LoVo (cell line): ENCODE measurements at places on chromosomes 7 and 10.

DNA sequence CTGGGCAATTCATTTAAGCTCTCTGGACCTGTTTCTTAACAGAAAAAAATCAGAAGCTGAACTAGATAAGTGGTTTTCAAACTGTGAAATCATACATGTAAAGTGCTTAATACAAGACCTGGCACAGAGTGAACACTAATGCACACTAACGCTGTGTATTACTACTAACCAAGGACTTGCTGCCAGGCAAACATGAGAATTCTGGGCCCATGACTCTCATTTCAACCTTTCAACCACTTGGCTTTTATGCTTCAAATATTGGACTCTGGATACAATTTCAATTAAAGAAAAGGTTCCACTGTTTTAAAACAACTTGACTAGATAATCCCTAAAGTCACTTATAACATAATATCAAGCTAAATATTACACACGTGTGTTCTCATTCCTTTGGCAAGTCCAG, 73.4 kb downstream of the SRPK2 start:
- no peak for DNase-seq

DNA sequence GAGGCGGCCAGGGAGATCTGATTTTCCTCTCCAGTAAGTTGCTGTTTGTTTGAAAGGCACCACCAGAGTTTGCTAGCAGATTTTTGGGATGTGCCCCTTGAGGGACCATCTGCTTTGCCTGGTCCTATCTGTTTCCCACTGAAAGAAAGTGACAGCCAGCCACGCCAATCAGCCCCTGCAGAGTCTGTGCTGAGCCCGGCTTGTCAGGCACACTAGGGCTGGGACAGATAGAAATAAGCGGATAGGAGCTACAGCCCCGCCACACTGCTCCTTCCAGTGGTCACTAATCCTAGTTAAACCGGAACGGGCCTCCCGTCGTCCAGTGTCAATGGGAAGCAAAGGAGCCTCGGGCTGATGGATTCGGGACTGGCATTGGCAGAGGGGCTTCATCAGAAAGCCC, 161.9 kb upstream of the PRR15 start:
- no peak for DNase-seq

DNA sequence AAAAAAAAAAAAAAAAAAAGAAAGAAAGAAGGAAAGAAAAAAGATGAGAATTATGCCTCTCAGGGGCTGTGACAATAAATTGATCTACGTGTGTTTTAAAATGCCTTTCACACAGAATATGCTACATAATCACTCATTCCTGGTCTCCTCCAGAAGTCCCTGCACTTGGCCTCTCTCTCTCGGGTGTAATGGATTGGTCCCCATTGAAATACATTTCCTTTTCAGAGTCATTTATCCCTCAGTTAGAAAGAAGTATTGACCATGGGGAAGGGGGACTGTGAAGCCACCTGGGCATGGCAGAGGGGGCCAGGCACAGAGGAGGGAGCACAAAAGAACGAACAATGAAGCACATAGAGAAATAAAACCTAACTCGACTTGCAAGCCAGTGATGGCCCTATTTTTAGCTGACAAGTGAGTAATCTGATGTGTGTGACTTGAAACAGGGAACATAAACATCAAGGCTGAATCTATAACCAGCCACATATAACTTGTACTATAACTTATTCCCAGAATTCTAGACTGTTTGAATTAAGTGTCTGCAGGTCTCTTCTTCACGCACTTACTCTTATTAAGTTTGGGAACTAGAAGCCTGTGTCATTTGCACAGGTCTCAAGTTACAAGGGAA, 490.8 kb downstream of the KCNMA1 start:
- DNase-seq, result no peak

DNA sequence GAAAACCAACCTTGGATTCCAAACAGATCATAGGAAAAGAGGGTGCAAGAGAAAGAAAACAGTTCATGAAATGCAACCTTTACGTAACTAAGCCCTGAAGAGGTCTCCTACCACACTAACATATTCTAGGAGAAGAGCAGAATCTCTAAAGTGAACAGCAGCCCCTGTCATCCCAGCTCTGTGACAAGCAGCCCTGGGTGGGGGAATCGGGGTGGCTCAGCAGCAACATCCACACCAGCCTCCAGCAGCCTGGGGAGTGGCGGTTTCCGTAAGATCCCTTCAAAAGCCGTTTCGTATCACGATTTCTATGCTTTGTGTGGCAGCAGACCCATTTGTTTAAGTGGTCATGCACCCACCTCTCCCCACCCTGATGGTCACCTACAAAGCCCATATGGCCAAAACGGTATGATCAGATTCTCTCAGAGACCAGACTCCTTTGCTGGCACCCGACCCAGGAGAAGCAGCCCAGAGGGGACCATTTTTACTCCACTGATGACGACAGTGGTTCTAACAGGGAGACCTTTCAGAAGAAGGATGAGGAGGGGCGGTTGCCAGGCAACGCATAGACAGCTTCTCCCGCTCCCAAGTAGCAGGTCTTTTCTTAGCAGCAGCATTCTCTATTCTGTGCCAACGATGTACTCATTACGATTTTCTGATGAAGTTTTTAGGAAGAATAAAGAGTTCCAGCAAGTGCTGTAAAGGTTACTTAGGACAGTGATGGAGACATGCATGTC, 300.6 kb downstream of the DNAJB6 start:
- no peak for DNase-seq

- DNase-seq, result no peak
Observed at GRCh38 chr10:1745780-1746456, 8.6 kb upstream of the ADARB2 start.

DNA sequence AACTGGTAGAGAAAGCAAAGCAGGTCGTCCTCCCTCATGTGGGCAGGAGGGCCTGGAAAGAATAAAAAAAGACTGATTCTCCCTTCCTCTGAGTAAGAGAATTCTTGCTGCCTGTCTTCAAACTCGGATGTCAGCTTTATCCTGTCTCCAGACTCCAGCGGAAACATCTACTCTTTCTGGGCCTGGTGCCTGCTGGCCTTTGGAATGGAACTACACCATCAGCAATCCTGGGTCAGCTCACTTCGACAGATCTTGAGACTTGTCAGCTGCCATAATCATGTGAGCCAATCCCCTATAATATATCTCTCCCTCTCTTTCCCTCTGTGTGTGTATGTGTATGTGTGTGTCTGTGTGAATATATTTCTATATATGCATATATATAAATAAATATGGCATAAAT, 411.0 kb upstream of the DPP6 start:
- DNase-seq, result no peak

- DNase-seq, result peak; percentile 56
Observed at GRCh38 chr10:132396494-132397035, 435 bp upstream of the PWWP2B start.

DNA sequence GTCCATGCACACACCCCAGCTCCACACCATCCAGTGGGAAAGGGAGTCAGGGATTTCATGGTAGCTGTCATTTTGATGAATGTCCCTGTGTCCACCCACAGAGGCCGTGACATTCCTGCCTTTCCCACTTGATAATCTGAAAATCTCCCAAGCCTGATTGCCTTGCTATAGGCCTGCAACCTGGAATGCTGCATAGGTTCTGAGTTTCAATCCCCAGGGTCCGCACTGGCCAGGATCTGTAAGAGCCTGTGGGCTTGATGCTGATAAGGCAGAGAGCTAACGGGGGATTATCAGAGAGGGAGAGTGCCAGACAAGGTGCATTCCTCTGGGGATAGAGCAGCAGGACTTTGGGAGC, 57.5 kb downstream of the RBM20 start:
- no peak for DNase-seq

GRCh38 chr7:121384265-121384664, 11.8 kb downstream of the FAM3C start:
- DNase-seq, result no peak

DNA sequence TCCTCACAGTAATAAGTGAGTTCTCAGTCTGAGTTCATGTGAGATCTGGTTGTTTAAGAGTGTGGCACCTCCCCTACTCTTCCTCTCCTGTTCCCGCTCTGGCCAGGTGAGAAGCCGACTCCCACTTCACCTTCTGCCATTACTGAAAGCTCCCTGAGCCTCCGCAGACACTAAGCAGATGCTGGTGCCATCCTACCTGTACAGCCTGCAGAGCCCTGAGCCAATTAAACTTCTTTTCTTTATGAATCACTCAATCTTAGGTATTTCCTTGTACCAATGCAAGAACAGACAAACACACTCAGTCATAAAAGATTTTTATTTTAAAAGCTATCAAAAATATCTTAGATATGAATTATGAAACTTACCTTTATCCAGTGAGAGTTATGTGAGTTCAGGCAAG, 39.5 kb upstream of the PFKP start:
- no peak for DNase-seq

GRCh38 chr10:104333032-104333727, 5.1 kb downstream of the ITPRIP start:
- DNase-seq, result no peak

- DNase-seq, result no peak
Observed at GRCh38 chr10:2556883-2557282, 510.5 kb upstream of the PFKP start.

- no peak for DNase-seq
Observed at GRCh38 chr10:132761395-132762060, 24.4 kb downstream of the NKX6-2 start.

DNA sequence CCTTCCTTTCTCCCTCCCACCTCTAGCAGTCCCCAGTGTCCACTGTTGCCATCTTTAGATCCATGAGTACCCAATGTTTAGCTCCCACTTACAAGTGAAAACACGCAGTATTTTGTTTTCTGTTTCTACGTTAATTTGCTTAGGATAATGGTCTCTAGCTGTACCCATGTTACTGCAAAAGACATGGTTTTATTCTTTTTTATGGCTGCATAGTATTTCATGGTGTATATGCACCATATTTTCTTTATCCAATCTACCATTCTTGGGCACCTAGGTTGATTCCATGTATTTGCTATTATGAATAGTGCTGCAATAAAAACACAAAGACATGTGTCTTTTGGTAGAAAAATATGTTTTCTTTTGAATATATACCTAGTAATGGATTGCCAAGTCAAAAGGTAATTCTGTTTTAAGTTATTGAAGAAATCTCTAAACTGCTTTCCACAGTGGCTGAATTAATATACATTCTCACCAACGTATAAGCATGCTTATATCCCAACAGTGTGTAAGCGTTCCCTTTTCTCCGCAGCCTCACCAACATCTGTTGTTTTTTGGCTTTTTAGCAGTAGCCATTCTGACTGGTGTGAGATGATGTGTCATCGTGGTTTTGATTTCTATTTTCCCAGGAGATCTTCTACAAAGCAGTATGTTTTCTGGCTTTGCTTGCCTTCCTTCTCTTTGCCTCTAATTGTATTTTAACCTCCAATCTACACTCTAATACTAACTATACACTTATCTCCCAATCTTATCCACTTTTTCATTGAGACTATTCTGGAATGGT, 179.5 kb upstream of the PHF14 start:
- no peak for DNase-seq

DNA sequence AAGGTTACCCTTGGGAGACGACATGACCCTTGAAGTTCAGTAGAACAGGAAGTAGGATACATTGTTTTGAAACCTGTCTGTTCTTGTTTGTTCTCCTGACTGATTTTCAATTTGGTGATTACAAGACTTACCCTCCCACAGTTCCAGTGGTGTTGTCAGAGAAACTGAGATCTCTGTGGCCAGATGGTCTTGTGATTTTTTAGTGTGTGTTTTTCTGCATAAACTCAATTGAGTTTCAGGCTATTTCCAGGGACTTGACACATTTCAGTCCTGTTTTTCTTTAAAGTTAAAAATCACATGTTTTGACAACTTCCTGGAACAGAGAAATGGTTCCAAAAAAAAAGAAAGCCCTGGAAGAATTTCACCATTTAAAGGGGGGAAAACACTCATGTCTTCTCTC, 22.3 kb downstream of the PIK3CG start:
- DNase-seq, result no peak

- DNase-seq, result no peak
Observed at GRCh38 chr10:34102893-34103506, 712.1 kb downstream of the PARD3 start.

DNA sequence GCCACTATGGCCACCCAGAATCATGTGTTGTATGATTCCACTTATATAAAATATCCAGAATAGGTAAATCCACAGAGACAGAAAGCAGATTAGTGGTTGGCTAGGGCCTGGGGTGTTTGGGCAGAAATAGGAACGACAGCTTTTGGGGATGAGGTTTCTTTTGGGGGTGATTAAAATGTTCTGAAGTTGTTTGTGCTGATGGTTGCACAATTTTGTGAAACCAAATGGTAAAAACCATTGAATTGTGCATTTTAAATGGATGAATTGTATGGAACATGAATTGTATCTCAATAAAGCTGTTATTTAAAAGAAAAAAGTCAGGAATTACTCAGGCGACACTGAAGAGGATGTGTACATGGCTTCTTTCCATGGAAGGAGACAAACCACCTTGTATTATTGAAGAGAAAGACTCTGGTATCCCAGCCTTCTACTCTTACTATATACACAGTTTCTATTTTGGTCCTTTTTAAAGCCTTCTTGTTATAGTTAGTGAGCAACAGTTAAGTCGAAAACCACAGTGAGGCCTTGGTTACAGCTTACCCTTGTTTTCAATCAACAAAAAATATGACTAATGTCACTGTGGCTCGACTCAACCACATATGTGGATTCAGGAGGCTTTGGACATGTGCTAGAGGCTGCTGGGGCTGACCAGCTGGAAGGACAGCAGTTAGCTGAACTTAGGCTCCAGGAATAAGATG, 57.1 kb upstream of the KMT2E start:
- no peak for DNase-seq

- no peak for DNase-seq
Observed at GRCh38 chr10:131731780-131732630, 168.8 kb upstream of the PPP2R2D start.

- no peak for DNase-seq
Observed at GRCh38 chr10:108566316-108567107, 1356.8 kb downstream of the XPNPEP1 start.

- no peak for DNase-seq
Observed at GRCh38 chr7:149849174-149849573, 11.0 kb downstream of the ZNF862 start.

GRCh38 chr10:74896788-74897527, 70.6 kb downstream of the KAT6B start:
- no peak for DNase-seq

- DNase-seq, result no peak
Observed at GRCh38 chr7:135204876-135205275, 6.5 kb downstream of the WDR91 start.

DNA sequence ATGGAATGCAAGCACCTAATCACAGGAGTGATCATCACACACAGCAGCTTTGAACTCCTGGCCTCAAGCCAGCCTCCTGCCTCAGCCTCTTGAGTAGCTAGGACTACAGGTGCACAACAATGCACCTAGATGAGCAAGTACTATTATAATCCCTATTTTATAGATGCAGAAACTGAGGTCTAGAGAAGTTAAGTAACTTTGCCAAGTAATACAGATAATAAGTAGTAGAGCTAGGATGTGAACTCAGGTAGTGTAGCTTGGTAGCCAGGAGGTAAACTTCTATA, 33.7 kb downstream of the DNAJC12 start:
- no peak for DNase-seq

- DNase-seq, result no peak
Observed at GRCh38 chr7:146781352-146782116, 664.9 kb downstream of the CNTNAP2 start.

- DNase-seq, result no peak
Observed at GRCh38 chr10:114408112-114408967, 4.0 kb upstream of the AFAP1L2 start.

- DNase-seq, result no peak
Observed at GRCh38 chr7:8601121-8601520, 167.7 kb downstream of the NXPH1 start.

GRCh38 chr10:17586821-17587234, 30.3 kb downstream of the HACD1 start:
- no peak for DNase-seq

- no peak for DNase-seq
Observed at GRCh38 chr7:55086413-55087201, 67.8 kb downstream of the EGFR start.

- no peak for DNase-seq
Observed at GRCh38 chr10:69757553-69758309, 44.0 kb upstream of the COL13A1 start.
